ENCODE measurements at places on chromosomes 6 and 20. TPM values are rescaled to one million over a fixed set of nuclear protein-coding genes. Genes with fewer than 3 reads are reported as not detected.

DNA sequence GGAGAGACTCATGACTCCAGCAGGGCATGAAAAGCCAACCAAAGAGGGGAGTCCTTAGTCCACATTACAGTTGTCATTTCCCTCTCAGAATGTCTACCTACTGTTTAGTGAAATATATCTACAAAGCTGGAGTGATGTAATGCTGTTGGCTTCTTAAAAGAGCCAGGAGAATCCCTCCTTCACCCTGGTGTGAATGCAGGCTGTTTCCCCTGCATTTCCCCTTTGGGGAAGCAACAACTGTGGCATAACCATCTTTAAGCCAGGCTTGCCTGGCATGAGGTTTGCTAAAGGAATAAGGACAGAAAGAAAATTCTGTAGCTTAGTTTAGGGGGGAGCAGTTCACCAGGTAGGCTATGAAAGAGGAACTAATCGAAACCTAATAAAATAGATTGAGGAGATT, 129.5 kb downstream of the CRYBG1 start:
- DNase-seq, result no peak

The ZBP1 gene
- total RNA-seq, result 0.02 TPM

DNA sequence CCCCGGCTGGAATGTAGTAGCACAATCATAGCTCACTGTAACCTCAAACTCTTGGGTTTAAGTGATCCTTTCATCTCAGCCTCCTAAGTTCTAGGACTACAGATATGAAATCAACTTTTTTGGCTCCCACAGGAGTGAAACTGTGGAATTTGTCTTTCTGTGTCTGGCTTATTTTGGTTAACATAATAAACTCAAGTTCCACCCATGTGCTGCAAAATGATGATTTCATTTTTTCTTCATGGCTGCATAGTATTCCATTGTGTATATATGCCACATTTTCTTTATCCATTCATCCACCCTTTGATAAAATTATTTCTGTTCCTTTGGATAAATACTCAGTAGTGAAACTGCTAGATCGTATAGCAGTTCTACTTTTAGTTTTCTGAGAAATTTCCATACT, 29.9 kb downstream of the RNGTT start:
- no peak for DNase-seq

DNA sequence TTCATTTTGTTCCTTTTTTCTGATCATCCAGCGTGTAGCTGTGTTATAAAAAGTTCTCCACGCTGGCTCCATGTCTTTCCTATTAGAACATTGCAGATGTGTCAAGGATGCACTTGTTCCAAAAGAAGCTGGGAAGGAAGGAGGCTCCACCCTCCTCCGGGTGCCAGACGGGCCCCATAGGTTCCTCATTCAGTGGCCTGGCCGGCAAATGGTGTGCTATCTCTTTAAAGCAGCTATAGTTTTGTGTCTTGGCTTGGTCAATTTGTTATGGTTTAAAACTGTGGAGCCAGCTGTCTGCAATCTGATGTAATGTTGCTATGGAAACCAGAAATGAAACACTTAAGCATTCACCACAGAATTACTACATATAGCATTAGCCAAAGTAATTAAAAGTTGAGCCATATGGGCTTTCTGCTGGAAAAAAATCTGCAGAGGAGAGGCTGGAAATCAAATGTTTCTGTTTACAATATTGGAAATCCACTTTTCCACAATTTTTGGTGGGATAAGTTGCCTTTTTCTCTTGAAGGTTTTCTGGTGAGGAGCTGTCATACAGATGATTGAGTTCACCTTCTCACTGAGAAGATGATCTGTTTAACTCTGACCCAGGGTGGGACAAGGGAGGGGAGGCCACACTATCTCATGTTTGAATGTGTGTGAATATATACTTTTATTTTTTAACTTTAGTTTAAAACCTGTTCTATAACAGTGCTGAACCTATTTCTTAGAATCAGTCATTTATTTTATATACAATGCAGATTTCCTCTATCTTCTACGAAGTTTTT, 167.4 kb downstream of the SASH1 start:
- DNase-seq, result peak; percentile 97

The INSM1 gene
- 5.5 TPM for total RNA-seq

DNA sequence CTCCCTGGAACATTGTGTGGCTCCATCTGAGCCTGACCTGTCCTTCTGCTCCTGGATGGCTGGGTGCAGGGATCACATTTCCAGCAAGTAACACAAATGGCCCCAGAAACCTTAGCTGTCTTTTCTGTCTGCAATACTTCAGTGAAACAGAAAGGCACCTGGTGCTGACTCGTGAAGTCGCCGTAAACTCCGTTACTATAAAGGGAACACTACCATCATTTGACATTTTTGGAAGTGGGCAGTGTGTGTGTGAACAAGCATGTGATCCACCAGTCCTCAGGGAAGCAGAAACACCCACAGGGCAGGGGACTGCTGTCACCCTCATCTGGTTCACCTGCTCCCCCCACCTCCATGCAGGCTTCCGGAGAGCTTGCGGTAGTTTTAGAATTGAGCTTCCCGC, 23.9 kb downstream of the SERPINB6 start:
- DNase-seq, result no peak

DNA sequence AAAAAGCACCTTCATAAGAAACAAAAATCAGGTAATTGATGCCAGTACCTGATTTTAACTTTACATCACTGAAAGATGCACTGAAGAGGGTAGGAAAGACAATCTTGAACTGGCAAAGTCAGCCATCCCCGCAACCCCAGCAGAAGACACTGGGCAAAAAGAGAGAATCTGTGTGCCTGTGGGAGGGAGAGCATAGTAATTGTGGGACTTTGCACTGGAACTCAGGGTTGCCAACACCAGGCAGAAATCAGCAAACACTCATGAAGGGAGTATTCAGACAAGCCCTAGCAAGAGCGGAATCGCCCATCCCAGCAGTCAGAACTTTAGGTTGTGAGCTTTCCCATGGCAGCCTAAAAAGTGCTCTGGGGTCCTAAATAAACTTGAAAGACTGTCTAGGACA, 344.6 kb upstream of the GJE1 start:
- DNase-seq, result no peak

DNA sequence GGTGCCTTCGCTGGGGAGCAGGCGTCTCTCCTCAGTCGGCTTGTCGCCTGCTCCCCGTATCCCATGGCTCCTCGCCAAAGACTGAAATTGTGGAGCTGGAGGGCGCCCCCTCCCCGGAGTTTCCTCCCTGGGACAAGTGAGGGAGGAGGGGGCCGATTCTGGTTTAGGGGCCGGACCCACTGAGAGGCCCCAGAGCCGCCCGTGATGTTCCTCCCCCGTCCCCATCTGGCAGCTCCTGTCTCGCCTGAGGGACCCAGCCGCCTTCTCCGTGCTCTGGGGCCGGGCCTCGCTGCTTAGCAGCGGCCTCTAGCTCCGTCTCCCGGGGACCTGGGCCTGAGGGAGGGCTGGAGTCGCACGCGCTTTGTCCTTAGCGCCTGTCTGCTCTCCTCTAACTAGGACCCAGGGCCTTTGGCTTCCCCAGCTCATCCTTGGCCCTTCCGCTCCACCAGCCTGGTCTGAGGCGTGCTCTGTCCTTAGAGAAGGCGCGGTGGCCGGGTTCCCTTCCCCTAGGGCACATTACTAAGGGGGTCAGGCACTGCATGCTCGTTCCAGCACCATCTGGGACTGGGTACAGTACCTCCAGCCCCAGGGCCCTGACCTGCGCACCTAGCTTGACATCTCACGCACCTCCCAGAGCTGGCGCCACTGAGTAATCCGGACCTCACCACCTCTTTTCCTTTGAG, 29.7 kb downstream of the SLC12A5 start:
- DNase-seq, result no peak

- no peak for DNase-seq
These were observed 44.6 kb upstream of the DDR1 start for GRCh38 chr6:30839671-30840070.

GRCh38 chr6:72616406-72617015, 5.4 kb upstream of the KCNQ5 start:
- DNase-seq, result peak; percentile 24

GRCh38 chr20:53736757-53737395, 143.2 kb upstream of the ZNF217 start:
- peak; percentile 75 for DNase-seq

The IRF4 gene
- total RNA-seq, result 0.03 TPM

GRCh38 chr20:8434326-8434876, 302.3 kb downstream of the PLCB1 start:
- DNase-seq, result no peak

DNA sequence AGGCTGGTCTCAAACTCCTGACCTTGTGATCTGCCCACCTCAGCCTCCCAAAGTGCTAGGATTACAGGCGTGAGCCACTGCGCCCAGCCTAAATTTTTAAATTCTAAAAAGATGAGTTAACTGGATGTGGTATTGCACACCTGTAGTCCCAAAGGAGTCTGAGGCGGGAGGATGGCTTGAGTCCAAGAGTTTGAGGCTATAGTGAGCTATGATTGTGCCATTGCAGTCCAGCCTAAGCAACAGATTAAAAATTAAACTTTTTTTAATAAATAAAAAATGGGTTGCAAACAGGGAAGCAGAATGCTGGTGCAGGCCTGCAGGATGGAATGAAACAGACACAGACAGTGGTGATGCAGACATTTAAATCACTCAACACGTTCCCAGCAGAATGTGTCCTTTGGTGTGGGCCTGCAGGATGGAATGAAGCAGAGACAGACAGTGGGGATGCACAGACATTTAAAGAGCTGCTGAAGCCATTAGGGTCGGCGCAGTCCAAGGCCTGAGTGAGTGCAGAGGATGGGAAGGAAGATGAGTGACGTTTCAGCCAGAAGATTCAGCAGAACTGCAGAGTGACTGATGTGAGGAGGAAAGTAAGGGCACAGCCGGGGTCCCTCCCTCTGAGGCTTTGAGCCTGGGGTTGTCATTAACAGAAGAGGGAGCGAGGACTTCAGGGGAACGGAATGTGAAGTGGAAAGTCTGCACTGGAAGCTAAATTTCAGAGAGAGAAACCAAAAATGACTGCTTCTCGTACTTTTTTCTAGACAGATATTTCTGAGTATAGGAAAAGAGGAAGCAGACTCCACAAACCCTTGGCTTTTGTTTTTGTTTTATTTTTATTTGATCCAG, 117.5 kb downstream of the RIN2 start:
- DNase-seq, result no peak

DNA sequence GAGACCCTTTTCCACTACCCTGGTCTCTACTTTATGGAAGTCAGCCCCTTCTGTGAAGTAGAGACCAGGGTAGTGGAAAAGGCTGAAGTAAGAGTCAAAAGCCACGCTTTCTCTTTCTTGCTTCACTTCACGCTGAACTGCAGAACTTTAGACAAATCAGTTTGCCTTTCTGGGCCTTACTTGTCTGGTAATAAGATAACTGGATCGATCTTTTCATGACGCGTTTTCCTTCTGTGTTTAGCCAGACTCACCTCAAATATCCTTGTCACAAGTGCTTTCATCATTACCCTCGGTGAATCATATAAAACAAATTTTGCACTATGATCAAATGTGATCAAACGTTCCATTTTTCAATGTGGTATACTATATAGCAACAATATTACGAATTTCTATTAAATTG, 170.7 kb downstream of the CLIC5 start:
- no peak for DNase-seq

DNA sequence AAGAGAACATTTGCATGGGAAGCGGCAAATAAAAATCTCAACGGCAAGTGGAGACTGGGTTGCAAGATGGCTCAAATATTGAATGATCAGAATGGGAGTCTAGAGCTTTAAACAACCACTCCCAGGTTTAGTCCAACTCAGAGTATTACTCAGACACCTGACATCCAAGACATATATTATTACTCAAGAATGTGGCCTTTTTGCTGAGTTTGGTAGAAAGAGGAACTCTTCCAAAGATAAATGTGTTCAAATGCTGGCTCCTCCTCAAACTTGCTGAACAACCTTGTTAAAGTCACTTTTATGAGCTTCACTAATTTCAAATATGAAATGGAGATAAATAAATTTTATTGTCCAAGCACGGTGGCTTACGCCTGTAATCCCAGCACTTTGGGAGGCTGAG, 77.8 kb downstream of the ESR1 start:
- DNase-seq, result no peak

The RBM24 gene
- 32.2 TPM for total RNA-seq

DNA sequence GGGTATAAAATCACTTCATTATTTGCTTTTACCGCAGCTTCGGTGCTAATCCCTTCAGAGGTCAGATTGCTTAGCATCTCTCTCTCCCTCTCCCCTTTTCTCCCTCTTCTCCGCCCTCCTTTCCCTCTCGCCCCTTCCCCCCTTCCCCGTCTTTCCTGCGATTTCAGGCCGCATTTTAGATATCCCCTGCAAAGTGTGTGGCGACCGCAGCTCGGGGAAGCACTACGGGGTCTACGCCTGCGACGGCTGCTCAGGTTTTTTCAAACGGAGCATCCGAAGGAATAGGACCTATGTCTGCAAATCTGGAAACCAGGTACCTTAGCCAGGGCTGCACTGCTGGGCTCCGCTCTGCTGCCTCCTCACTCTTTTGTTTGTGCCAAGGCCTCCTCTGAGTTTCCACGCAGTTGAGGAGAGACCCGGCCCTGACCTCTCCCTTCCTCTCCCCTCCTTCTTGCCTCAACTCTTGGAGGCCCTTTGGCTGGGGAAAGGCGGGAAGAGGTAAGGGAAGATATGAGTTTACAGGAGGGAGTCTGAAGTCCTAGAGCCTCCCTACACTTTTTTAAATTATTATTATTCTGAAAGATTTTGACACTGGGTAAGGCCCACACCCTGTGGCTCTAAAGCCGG, 5.6 kb downstream of the NR2E1 start:
- DNase-seq, result no peak

The RNASET2 gene
- 18.9 TPM for total RNA-seq

GRCh38 chr20:63850689-63851547, 10.4 kb upstream of the ABHD16B start:
- no peak for DNase-seq

The MRPL18 gene
- 136 TPM for total RNA-seq

DNA sequence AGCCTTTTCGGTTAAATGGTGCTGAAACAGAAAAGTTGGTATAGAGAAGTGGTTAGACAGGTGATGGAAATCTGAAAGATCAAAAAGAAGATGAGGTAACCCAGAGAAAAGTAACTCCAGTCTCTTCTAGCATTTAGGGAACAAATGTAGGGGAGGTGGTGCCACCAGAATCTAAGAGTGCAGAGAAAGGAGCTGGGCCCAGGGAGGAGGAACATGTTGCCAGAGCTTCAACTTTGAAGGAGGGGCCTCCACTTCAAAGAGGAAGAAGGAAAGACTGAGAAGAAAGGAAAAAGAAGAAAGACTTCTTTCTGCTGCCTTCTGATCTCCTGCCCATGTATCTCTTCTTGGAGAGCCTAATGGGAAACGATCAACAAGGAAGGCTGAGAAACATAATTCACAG, 23.5 kb upstream of the ATRN start:
- DNase-seq, result no peak

- DNase-seq, result no peak
These were observed 177.4 kb downstream of the TFAP2A start for GRCh38 chr6:10237298-10238038.

Data from SJCRH30 (cell line).